ENCODE measurements at places on chromosomes 16 and 17. TPM values are rescaled to one million over a fixed set of nuclear protein-coding genes. Genes with fewer than 3 reads are reported as not detected.

C17orf100 gene
- total RNA-seq, result 4.8 TPM

- no peak for DNase-seq
Measured at GRCh38 chr17:65545705-65546523, 15.5 kb downstream of the AXIN2 start.

ZP2 gene
- total RNA-seq, result not detected

DNA sequence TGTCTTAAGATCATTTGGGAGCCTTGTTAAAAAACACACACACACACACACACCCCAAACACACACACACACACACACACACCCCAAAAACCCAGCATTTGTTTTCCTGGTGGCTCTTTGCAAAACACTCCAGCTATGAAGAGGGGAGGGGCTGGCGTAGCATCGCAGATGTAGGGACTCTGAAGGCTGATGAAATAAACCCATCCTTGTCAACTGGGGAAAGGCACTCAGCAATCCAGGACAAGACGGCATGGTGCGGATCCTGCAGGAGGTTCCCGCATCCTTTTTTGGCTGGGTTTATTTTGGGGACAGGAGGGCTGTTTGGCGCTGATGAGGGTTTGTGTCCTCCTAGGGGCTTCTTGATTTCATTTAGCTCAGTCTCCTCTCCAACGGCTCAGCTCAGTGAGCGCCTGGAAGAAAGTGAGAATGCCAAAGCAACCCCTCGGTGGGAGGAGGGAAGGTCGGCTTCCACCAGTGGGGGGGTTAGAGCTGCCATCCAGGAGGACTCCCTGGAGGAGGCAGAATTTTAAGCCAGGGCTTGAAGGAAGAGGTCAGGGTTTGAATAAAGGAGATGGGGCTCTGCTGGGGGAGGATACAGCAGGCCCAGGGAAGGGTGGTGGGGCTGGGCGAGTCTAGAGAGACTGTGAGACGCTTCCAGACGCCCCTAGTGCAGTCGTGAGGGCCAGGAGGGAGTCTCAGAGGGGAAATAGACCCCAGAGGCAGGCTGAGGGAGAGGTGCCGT is 12.4 kb upstream of the GSE1 start:
- no peak for DNase-seq

- DNase-seq, result no peak
Measured at GRCh38 chr17:82871056-82871775, 31.4 kb upstream of the ZNF750 start.

TBC1D3I gene
- 0.73 TPM for total RNA-seq

NTHL1 gene
- 7.5 TPM for total RNA-seq

NPIPB5 gene
- total RNA-seq, result 356 TPM

DNA sequence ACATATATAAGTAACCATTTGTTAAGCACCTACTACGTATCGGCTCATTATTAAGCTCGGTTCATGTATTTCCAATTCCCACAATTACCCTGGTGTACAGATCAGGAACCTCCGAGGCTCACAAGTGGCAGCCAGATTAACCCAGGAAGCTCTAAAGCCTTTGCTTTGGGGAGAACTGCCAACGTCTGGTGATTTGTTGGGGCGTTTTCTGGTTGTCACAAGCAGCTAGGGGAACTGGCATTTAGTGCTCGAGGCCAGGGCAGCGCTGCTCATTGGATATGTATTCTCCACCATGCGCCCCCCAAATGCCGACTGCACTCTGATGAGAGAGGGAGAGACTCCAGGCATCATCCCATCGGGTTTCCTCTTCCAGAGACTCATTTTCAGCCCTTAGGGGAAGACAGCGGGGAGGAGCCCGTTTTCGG is 541 bp downstream of the ZNF18 start:
- peak; percentile 34 for DNase-seq

GRCh38 chr17:550463-551180 is 164.0 kb downstream of the VPS53 start:
- DNase-seq, result no peak

DNA sequence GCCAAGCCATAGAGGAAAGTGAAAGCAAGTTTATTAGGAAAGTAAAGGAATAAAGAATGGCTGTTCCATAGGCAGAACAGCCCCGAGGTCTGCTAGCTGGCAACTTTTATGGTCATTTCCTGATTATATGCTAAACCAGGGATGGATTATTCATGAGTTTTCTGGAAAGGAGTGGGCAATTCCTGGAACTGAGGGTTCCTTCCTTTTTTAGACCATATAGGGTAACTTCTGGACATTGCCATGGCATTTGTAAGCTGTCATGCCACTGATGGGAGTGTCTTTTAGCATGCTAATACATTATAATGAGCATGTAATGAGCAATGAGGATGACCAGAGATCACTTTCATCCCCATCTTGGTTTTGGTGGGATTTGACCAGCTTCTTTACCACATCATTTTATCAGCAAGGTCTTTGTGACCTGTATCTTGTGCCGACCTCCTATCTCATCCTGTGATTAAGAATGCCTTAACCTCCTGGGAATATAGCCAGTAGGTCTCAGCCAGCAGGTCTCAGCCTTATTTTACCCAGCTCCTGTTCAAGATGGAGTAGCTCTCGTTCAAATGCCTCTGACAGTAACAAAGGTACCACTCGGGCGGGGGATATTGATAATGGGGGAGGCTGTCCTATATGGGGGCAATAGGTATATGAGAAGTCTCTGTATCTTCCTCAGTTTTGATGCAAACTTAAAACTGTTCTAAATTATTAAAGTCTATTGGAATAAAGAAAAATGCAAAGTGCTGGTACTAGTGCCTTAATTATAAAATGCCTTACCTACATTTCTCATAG is 38.9 kb upstream of the HELZ start:
- no peak for DNase-seq

DNA sequence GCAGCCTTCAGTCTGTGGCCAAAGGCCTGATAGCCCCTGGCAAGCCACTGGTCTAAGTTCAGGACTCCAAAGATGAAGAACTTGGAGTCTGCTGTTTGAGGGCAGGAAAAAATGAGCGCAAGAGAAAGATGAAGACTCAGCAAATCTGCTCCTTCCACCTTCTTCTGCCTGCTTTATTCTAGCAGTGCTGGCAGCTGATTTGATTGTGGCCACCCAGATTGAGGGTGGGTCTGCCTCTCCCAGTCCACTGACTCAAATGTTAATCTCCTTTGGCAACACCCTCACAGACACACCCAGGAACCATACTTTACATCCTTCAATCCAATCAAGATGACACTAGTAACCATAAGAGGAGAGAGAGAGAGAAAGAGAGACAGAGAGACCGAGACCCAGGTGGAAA is 127.6 kb downstream of the UTP18 start:
- no peak for DNase-seq

- DNase-seq, result no peak
Measured at GRCh38 chr17:70498631-70499030, 329.3 kb downstream of the KCNJ2 start.

Measured in naive thymus-derived CD4-positive, alpha-beta T cell (primary cell).